ENCODE measurements at places on chromosomes 11 and 22.

- no peaks in the 10 kb centered on the region for H3K27me3 ChIP-seq
- H3K4me1 ChIP-seq, result no peaks in the 10 kb centered on the region
- no peak overlapping the region for H3K27ac ChIP-seq
- no peaks in the 10 kb centered on the region for H3K36me3 ChIP-seq
- no peak overlapping the region for H3K4me3 ChIP-seq
These were observed 662.5 kb upstream of the B3GAT1 start for GRCh38 chr11:135074397-135074998.

DNA sequence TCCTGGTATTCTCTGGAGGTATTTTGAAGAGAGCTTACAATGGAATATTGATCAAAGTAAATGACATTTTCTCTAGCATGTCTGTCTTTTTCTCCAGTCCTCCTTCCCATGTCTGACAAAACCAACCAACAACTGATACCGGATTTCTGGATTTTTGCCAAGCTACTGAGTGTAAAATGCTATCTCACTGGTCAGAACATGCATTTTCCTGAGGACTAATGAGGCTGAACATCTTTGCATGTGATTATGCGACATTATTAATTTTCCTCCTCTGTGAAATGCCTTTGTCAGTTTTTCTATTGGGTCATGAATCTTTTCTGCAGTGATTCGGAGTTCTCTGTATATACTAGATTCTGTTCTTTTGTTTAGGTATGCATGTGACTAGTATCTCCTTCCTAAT lies 51.4 kb downstream of the CDON start:
- H3K4me1 ChIP-seq, result no peaks in the 10 kb centered on the region
- H3K27ac ChIP-seq, result no peak overlapping the region
- no peaks in the 10 kb centered on the region for H3K27me3 ChIP-seq

DNA sequence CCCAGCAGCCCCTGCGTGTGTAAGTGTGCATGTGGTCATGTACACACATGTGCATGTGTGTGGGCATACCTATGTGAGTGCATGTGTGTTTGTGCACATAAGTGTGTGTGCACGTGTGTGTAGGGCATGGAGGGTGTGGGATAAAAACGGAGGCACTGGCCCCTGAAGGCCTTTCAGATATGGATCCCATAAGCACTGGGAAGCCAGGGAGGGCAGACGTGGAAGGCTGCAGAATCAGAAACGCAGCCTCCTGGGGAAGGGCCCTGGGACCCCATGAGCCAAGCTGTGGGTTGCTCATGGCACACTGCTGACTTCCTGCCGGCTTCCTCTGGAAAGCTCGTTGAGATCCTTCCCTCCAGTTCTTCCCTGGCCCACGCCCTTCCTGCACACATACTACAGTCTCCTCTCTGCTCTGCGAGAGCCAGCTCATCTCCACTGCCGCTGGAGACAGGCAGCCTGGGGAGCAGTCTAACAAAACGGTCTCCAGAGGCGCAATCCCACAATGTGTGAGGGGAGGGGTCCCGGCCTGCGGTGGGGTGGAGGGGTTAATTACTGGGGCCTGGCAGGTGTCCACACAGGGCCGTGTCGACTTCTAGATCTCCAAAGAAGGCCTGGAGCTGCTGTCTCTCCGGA lies 435.2 kb upstream of the B3GAT1 start:
- no peak overlapping the region for H3K4me3 ChIP-seq
- no peak for DNase-seq
- no peak overlapping the region for H3K27ac ChIP-seq

GRCh38 chr22:29306835-29307595 lies 565 bp downstream of the GAS2L1 start:
- peak; percentile 91 for DNase-seq
- no peaks in the 10 kb centered on the region for H3K27me3 ChIP-seq
- H3K36me3 ChIP-seq, result no peaks in the 10 kb centered on the region
- peaks cover 8% of the 10 kb centered on the region for H3K4me1 ChIP-seq
